ENCODE measurements at places on chromosomes 4 and X. TPM values are rescaled to one million over a fixed set of nuclear protein-coding genes. Genes with fewer than 3 reads are reported as not detected.

GRCh38 chr4:150491132-150492049 lies 90.6 kb upstream of the MAB21L2 start:
- no peak for DNase-seq

- DNase-seq = no peak
Measured at GRCh38 chr4:133565379-133565778, 416.3 kb downstream of the PCDH10 start.

DNA sequence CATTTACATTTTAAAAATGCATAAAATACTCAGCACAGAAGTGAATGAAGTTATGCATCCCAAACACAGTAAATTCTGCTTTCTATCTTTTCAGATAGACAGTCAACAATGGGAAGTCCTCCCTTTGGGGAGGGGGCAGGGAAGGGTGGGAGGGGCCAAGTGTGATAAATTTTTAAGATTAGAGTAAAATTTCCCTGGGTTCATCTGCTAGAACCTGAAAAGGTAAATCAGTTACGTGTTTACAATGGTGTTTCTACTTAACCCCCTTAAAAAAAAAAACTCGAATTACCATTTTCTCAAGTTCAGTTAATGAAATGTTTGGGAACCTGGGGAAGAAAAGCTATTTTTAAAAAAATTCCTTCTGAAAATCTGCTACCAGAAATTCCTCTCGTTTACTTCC lies 9.1 kb downstream of the PITX2 start:
- DNase-seq = no peak

GRCh38 chr4:187504974-187505797 lies 490.4 kb upstream of the ZFP42 start:
- DNase-seq = no peak

DNA sequence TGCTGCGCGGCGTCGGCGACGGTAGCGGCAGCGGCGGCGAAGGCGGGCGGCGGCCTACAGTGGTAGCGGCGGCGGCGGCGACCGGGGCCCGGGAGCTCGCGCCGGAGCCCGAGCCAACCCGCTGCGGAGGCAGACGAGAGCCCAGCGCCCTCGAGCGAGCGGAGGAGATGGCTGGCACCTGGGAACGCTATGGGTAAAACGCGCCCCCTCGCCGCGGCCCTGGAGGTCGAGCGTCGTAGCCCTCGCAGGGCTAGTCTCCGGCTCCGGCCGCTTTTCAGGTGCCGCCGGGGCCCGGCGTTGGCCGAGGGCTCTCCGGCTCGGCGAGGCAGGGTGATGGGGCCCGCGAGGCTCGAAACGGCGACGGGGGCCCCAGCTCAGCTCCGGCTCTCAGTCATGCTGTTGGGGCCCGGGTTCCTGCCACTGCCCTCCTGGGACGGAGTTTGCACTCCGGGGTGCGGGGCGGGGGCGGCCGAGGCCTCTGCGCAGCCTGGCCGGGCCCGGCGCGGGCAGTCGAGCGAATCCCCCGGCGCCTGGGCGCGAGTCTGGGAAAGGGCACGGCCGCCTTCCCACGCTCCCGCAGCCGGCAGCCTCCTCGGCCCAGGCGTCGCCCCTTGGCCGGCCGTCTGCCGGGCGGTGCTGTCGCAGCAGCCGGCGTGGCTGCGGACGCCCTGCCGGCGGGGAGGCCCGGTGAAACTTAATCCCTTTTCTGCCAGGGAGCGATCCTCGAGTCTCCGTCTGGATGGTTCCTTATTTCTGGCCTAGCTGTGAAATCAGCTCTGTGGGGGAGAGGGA lies 768 bp downstream of the MID2 start:
- peak; percentile 38 for DNase-seq

- DNase-seq = no peak
Measured at GRCh38 chr4:188220006-188220405, 80.8 kb downstream of the TRIML1 start.

GRCh38 chrX:112868586-112868985 lies 28.0 kb upstream of the AMOT start:
- no peak for DNase-seq

Gene ITM2A
- 87.7 TPM for total RNA-seq

Gene ADH6
- total RNA-seq = not detected

Gene RRAGB
- 5.3 TPM for total RNA-seq

Gene VCX3A
- total RNA-seq = not detected

Gene SPANXN4
- not detected for total RNA-seq

Gene STATH
- total RNA-seq = not detected

Gene GALNT7
- total RNA-seq = 16.0 TPM

Gene ETDA
- not detected for total RNA-seq

DNA sequence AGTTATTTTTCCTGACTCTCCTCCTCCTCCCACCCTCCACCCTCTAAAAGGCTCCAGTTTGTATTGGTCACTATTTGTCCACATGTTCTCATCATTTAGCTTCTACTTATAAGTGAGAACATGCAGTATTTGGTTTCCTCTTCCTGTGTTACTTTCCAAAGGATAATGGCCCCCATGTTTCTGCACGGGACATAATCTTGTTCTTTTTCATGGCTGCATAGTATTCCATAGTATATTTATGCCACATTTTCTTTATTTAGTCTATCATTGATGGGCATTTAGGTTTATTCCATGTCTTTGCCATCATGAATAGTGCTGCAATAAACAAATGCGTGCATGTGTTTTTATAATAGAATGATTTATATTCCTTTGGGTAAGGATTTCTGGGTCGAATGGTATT lies 167.3 kb upstream of the GRID2 start:
- no peak for DNase-seq

- no peak for DNase-seq
Measured at GRCh38 chrX:40237731-40238178, 140.0 kb upstream of the BCOR start.

GRCh38 chr4:26557164-26557563 lies 26.7 kb upstream of the TBC1D19 start:
- DNase-seq = no peak

- DNase-seq = no peak
Measured at GRCh38 chrX:84363663-84364062, 138.6 kb downstream of the HDX start.

DNA sequence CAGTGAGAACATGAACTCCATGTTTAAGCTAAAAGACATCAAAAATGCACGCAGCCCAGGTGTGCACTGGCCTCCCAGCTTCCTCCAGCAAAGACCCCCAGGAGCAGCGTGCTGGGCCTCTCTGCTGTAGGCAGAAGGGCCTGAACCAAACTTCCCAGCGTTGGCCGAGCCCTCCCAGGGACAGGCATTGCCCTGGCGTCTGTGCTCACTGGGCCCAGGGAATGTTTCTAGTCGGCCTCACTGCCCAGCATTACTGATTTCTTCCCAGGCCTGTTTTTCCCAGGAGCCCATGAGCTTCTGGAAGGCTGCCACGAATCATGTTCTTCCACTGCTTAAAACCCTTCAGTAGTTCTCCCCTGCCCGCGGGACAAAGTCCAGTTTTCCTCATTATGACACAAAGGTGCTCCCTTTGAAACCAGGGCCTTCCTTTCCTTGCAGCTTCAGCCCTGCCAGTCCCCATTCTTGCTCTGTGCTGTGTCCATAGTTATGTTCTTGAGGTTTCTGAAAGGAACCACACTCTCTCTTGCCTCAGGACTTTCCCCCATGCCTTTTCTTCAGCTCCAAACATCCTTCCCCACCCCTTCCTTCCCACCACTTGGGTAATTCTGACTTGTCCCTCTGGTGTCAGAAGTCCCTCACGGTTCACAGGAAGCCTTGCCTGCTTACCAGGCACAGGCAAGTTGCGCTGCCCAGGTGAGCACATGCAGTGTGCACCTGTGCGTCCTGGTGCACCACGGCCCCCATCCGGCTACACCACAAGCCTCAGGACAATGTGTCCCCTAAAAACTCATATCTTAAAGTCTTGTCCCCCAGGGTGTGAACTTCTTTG lies 93.4 kb upstream of the ENPP6 start:
- no peak for DNase-seq

Gene REPS2
- not detected for total RNA-seq

GRCh38 chrX:2325076-2325784 lies 175.5 kb downstream of the DHRSX start:
- DNase-seq = peak; percentile 50

DNA sequence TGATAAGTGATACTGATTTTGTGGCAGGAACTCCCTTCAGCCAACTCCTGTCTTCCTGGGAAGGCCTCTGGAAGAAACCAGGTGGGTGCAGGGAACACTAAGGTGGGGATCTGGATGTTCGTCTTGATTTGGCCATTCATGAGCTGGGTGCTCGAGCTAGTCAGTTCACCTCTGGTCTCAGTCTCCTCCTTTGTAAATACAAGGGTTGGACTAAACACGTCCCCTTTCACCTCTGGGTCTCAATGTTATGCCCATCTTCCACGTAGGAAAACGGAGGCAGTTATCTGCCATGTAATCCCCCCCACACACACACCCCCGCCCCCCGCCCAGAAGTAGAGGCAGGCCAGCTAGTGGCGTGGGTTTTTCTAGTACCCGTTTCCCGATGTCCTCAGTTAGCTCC lies 4.1 kb upstream of the RS1 start:
- DNase-seq = no peak

Gene FHL1
- 33.9 TPM for total RNA-seq

DNA sequence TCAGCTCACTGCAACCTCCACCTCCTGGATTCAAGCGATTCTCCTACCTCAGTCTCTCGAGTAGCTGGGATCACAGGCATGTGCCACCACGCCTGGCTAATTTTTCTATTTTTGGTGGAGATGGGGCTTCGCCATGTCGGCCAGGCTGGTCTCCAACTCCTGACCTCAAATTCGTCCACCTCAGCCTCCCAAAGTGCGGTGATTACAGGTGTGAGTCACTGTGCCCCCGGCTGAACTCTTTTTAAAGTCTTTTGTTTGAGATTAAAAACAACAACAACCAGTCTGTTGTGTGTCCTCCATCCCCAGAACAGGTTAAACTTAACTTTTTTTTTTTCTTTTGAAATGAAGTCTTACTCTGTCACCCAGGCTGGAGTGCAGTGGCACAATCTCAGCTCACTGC lies 36.3 kb upstream of the RBPJ start:
- no peak for DNase-seq

Gene MAGEB1
- not detected for total RNA-seq

DNA sequence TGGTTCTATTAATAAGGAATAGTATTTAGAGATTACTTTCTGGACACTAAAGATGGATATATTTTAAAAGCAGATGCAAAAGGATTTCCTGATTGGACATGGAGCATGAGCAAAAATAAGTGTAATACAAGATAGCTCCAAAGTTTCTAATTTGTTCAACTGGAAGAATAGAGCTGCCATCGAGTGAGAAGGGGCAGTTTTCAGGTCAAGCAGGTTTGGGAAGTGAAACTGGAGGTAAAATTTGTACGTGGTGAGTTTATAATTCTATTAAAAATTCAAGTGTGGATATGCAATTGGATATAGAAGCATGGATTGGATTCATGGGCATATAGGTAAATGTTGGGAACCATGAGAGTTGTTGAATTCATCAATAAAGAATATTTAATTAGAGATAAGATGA lies 31.8 kb downstream of the PRDM8 start:
- DNase-seq = no peak

DNA sequence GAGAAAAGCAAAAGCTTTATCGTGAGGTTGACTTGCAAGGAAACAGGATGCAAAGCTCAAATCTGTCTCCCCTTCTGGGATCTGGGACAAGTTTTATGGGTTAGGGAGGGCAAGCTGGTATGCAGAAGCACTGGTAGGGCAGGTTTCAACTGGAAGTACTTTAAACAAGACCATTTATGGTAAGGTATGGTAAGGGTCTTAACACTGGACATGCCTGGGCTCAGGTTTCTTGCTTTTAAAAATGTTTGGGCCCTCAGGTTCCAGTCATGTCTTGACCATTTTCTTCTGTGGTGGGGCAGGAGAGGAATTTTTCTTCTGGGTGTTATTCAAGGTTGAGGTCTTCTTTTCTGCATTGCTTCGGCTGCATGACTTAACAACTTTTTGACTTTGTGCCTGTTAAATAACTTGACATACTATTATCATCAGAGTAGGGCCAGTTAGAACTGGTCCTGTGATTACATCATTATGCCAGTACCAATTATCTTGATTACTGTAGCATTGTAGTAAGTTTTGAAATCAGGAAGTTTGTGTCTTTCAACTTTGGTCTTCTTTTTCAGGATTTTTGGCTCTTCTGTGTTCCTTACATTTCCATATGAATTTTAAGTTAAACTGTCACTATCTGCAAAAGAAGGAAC lies 33.7 kb downstream of the CD38 start:
- no peak for DNase-seq

All from activated CD4-positive, alpha-beta memory T cell treated with anti-CD3 and anti-CD28 coated beads for 36 hours (primary cell).